Cerebellar nuclear complex (tissue), 1 donor: ENCODE measurements at places on chromosomes 16 and 17.

GRCh38 chr17:9926150-9926804, 21.2 kb upstream of the RCVRN start:
- DNase-seq, result no peak

- no peak for DNase-seq
Measured at GRCh38 chr17:292531-293382, 59.9 kb downstream of the RPH3AL start.

DNA sequence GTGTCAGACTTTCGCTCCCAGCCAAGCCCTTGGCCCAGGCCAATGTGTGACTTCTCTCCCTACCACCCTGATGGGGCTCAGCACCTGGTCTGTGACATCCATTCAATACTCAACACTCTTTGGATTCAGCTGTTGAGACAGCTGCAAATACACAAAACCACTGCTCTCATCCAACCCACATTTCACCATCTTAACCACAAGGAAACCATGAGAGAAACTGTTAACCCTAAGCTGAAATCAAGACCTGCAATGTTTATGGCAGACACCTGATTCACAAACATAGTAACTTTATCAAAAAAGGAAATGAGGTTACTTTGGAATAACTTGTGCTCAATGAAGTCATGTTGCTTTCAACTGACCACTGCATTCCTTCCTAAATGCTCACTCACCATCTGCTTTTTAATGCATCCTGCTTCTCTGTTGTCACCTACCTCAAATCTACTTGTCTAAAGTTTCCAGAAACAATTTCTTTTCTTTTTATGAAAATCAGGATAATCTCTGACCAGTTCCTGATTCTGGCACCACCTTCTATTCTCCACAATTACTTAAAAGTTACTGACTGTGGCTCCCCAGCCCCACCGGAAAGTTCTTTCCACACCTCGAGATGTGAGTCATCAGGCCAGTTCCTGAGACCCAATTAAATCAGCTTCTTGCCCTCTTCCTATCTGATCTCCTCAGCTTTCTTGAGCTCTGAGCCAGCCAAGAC, 88.2 kb downstream of the NOG start:
- no peak for DNase-seq

DNA sequence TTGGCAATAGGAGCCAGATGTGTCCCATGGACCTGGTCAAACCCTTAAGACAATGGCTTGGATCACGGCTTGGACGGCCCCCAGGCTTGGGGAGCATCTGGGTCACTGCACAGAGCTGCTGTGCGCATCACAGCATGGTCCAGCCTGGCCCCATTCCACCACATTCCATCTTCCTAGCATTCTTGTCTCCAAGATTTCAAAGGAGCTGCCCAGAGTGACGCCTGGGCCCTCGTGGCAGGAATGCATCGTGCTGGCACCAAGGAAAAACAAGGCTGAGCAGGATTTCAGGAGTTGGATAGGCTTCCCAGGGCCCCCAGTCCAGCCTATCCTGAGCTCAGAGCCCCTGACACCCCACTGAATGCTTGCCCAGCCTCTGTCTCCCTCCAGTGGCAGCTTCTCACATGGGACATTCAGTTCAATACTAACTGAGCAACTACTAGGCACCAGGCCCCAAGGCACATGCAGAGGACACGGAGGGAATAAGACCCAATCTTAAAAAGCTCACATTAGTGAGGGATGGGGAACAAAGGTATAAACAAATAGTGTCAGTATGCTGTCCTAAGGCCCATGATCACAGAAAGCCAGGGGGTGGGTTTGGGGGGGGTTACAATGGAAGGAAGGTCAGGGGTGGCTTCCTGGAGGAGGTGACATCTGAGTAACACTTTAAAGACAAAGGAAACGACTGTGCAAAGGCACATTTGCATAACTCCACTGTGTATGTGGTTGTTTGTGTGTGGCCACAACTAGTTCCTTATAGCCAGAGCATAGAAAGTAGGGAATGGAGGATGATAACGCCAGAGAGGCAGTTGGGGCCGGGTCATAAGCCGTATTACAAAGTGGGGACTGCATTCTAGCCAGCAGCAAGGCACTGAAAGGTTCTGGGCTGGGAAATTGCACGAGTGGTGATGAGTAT, 34.1 kb downstream of the TK2 start:
- DNase-seq, result no peak

GRCh38 chr17:27354491-27355081, 60.7 kb downstream of the WSB1 start:
- DNase-seq, result no peak

DNA sequence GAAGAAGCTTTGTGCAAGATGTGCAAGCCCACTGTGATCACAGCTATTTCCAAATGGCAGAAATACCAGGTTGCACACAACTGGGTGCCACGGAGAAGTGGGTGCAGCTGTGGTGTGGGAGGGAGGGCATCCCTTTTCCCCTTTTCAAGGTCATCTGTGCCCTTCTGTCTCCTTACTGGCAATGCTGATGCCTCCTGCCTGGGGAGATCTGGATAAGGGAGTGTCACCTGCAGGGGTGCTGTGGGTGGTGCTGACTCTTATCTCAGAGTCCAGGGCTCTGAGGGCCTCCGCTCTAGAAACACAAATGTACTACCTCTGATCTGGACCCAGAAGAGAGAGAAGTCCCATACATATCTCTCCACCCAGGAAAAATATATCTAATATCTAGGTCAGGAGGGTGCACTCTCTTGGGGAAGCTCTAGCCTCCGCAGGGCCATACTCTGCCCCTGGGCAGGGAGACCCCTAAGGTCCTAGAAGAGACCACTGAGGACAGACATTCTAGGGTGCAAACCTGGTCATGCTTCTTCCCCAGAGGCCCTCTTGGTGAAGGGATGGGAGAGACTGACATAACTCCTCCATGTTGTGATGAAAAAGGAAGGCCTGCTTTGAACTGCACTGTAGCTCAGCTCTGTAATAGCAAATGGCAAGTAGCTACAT, 18.5 kb downstream of the NPRL3 start:
- DNase-seq, result no peak

DNA sequence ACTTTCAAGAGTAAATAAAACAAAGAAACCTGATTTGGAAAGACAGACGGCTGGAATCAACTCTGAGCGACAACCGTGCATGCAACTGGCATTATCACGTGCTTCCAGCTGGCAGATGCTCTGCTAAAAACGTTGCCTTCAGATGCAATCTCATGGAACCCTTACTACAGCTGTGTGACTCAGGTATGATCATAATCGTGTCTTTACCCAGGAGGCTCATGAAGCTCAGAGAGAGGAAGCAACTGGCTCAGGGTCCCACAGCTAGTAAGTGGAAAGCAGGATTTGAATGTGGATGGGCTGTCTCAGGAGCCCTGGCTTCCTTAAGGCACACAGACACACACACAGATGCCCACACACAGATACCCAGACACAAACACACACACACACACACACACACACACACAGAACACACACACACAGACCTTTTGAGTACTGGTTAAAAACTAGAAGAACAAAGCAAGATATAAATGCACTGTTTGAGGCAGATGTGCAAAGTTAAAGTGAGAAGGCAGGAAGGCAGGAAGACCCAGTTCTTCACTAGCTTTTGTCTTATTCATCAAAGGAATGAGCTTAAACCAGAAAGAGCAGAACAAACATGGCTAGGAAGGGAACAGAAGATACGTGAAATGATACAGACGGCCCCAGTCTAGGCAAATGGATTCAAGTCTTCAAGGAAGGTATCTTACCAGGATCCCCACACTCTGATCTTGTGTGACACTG, 275.2 kb downstream of the MAF start:
- DNase-seq, result no peak

GRCh38 chr16:84048270-84048669, 5.7 kb upstream of the SLC38A8 start:
- no peak for DNase-seq

DNA sequence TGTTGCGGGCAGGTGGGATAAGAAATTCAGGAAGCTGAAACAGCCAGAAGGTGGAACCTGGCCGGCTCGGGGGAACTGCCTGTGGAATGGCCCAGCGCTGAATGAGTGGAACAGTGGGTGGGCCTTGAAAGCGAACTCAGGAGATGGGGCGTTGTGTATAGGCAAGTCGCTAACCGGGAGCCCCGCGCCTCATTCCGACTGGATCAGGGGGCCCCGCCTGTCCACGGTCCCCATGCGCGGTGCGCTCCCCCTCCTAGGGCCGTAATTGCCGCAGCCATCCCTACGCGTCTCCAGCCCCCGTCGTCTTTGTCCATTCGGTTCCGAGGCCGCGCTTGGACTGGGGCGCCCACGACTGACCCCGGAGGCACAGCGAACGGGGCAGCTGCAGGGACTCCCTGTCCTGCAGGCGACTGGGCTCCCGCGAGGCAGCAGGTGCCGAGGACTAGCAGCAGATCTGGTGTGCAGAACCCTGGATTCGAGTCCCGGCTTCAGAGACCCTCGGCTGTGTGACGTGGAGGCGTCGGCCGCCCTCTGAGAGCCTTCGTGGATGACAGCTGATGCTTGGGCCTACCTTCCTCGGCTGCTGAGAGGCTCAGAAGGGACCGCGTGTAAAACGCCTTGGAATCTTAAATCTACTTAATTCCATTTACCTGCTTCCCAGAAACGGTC, 10.9 kb upstream of the CA4 start:
- no peak for DNase-seq

DNA sequence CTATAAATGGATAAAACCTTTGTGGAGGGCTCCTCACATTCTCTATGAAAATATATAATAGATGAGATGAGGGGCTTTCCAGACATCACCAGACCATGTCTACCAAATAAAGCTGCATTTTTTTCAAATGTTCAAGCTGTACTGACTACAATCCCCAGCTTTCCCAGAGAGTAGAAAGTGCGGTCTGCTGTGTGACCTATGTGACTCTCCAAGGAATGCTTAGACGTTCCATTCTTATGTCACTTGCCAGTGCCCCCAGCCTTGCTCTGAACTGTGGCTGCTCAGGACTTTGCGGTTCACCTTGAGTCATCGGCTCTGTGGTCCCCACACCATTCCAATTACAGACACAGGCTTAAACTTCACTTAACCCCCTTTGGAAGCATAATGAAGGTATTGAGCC, 47.8 kb upstream of the SCNN1B start:
- DNase-seq, result no peak

DNA sequence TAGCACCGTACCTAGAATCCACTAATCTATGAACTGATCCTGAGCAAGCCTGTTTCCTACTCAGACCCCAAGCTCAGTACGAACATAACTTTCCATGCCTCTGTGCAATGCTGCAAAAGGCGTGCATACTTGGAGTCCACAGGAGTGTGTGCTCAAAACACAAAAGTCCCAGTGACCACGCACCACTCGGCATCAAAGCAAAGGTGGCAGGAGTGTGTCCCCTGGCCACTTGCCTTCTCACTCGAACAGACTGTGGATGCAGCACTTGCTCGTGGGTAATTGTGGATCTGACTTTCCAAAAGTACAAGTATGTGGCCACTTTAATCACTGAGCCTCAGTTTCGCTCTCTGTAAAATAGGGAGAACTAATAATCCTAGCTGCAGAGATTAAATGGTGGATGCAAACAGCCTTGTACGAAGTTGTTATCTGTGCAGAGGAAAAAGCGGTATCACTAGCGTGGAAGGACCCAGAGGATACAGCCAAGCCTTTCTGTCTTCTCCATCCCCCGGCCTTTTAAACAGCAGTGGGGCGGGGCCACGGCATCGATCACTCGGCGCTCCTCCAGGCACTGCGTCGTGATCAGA, 311 bp upstream of the KDM8 start:
- DNase-seq, result peak; percentile 86

DNA sequence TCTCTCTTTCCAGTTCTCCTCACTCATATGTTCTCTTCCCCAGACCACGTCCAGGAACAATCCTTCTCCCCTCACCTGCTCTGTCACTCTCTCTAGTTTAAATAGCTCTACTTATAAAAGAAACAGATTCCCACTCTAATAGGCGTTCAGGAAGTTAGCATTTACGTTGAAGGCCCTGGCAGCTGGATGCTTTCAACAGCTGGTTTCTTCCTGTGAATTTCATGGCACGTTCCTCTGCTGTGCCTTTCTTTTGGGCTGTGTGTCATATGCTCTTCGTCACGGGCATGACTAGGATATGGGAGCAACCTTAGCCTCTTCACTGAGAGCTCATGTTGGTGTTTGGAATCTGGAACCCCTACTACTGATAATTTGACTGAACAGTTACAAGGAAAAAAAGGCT, 73.2 kb downstream of the ZNF18 start:
- DNase-seq, result no peak

- peak; percentile 3 for DNase-seq
Measured at GRCh38 chr17:31858642-31859486, at the start of gene COPRS. COPRS (minus strand) TSS chr17:31859244; CDS start chr17:31859199, 45 bp downstream.

DNA sequence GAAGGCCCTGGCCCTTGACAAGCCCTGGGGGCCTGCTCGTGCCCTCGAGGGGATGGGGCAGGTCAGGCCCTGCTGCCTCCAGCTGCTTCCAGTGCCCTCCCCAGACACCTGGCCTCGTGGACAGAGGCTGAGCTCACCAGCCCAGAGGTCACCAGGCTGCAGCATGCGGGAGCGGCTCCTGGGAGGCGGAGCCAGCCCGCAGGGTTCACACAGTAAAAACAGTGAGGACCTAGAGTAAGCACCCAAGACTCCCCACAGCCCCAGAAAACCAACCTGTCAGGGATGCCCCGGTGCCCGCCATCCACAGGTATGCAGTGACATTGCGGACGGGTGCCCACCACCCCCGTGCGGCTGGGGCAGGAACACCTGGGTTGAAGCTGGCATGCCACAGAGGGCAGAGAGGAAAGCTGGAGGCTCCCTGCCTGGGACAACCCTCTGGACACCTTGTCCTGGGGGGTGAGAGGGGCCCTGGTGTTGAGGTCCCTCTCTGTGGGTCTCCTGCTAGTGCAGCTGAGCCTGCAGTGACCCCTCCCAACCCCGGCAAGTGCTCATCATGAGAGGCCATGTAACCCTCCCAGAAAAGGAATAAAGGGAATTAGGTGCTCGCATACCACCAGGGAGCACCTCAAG, 62.1 kb downstream of the LMF1 start:
- no peak for DNase-seq

- no peak for DNase-seq
Measured at GRCh38 chr17:14058051-14058450, 11.3 kb upstream of the COX10 start.

DNA sequence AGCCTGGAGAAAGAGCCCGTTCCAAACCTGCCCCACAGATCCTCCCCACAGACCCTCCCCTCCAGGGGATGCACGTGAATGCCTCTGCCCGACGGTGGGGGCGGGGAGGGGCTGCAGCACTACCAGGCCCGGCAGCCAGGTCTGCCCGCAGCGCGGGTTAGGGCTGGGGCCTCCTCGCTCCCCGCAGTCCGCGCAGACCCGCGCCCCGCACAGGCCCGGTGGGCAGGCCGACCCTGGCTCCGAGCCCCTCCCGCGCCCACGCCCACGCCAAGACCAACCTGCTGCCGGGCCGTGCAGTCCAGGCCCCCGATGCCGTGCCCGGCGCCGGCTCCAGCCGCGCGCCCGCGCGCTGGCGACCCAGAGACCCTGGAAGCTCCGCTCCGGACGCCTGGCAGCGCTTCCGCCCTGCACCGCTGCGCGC, at the start of gene RPUSD1:
Gene RPUSD1 (minus strand): TSS at position 404 of the 421 bp plus-strand sequence. CDS start 644 bp downstream, outside the sequence.
- DNase-seq, result no peak
